Activated T-cell treated with anti-CD3 and anti-CD28 coated beads for 24 hours (primary cell): ENCODE measurements at places on chromosomes 3 and 15.

DNA sequence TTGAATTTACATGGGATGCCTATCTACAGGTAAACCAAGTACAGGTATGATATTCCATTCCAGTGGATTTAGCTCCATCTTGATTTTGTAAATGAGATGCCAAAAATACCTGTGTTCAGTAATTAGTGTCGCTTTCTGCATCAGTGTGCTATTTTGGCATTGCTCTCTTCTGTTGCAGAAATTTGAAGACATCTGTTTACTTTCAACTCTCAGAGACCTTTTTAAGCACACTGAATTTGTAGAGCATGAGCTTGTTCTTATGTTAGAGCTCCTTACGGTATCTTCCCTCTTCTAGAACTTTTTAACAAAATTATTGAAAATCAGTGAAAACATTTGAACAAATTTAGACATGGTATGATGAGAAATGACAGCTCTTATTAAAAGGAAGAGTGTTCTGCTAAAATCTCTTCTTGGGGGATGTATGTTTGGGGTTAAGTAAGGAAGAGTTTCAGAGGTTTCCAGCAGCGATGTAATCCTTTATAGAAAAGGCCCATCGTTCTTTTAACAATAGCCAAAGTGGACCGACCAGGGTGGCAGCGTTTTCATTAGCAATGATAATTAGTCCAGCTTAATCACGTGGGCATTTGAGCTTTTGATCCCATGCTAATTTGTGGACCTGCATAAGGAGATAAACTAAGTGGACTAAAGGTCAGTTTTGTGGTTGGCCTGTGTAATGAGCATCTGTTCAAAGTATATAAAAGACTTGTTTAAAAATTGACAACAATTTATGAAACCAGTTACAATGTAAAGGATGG, 385.4 kb downstream of the PTPRG start:
- no peak for DNase-seq

DNA sequence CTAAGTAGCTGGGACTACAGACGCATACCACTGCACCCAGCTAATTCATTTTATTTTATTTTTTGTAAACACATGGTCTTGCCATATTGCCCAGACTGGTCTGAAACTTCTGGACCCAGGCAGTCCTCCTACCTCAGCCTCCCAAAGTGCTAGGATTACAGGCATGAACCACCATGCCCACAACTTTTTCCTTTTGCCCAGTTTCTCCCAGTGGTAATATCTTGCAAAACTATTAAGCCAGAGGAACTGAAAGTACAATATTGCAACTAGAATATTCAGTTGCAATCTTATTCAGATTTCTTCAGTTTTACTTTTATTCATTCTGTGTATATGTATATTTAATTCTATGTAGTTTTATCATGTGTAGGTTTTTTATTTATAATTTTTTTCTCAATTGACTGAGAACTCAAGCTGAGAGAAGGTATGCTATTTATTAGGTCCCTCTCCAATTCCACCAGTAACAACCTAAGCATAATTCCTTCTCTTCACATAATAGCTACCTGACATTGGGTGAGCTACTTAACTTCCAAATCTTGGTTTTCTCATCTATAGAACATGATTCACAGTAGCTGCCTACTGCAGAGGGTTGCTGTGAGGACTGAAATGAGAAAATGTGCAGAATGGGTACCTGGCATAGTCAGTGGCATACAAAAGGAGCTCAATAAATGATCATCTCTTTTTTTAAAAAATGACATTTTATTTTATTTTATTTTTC, 30.8 kb downstream of the KLHL18 start:
- DNase-seq = no peak

DNA sequence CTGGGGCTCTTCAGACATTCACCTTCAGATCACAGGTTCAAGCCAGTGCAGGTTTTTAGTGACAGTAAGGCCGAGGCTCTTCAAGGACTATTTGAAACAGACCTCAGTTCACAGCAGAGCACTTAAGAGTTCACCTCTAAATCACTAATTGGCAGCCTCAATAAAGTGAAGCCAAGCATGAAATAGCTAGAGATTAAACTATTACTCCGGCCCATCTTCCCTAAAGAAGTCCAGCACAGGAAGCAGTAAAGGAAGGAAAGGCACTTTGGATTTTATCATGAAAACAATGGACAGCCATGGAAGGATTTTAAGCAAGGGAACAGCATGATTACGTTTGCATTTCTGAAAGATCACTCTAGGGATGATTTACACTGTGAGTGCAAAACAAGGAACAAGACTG, 27.6 kb upstream of the ARL6 start:
- no peak for DNase-seq

DNA sequence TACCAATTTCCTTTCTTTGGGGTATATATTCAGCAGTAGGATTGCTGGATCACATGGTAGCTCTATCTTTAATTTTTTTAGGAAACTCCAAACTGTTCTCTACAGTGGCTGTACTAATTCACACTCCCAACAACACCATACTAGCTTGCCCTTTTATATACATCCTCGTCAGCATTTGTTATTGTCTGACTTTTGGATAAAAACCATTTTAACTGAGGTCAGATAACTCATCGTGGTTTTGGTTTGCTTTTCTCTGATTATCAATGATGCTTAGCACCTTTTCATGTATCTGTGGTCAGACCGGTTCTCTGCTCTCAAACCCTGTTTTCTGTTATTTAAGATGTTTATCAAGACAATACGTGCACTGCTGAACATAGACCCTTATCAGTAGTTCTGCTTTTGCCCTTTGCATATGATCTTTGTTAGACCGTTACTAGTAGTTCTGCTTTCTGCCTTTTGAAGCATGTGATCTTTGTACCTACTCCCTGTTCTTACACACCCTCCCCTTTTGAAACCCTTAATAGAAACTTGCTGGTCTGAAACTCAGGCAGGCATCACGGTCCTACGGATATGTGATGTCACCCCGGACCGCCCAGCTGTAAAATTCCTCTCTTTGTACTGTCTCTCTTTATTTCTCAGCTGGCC, 474.3 kb downstream of the RSL24D1 start:
- no peak for DNase-seq

GRCh38 chr15:80761754-80762153, 17.4 kb upstream of the CEMIP start:
- no peak for DNase-seq

GRCh38 chr3:71208211-71209095, 375.1 kb downstream of the FOXP1 start:
- no peak for DNase-seq

GRCh38 chr15:68739390-68740080, 81.2 kb downstream of the ANP32A start:
- DNase-seq = no peak

DNA sequence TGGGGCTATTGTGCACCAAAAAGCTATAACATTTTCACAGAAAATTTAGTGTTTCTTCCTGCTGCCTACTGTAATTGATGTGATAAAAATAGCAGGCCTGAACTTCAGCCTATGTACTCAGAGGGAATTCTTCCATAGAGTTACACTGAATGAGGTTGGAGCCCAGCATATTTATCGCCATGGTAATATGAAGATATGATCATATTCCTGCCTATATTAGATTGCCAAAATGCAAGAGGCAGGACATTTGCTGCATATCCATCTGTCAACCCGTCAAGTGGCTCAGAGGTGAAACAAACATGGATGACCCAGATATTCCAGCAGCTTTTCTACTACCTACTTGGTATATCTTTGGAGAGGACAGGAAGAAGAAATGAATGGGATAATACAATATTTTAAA, 1150.6 kb downstream of the TBL1XR1 start:
- no peak for DNase-seq

- no peak for DNase-seq
Measured at GRCh38 chr15:70146162-70146561, 48.4 kb upstream of the TLE3 start.

DNA sequence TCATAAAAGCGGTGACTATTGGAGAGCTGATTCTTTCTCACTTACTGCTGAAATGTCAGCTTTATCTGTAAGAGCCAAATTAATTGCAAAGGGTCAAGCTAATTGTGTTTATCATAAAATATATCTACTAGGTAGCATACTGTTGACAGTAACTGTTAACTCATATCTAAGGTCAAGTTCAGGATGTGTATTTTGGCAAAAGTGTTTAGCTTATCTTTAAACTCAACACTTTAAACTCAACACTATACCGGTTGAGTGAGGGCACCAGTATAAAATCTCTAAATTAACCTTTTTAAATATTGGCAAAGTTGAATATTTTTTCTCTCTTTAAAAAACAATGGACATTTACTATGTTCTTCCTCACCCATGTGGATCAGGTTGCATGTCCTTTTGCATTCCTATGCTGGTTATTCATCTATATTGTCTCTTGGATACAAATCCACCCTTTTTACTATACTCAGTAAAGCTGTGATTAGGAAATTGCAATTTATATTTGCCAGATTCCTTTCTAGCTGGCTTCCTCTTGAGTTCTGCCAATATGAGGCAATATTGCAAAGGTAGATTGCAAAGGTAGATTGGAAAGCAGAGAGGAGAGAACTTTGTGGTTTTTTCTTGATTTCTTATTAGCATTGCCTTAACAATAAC, 344.6 kb upstream of the DCBLD2 start:
- DNase-seq = no peak

- DNase-seq = no peak
Measured at GRCh38 chr3:24965706-24966385, 462.2 kb upstream of the RARB start.

- DNase-seq = no peak
Measured at GRCh38 chr3:127034990-127035652, 52.2 kb downstream of the PLXNA1 start.

DNA sequence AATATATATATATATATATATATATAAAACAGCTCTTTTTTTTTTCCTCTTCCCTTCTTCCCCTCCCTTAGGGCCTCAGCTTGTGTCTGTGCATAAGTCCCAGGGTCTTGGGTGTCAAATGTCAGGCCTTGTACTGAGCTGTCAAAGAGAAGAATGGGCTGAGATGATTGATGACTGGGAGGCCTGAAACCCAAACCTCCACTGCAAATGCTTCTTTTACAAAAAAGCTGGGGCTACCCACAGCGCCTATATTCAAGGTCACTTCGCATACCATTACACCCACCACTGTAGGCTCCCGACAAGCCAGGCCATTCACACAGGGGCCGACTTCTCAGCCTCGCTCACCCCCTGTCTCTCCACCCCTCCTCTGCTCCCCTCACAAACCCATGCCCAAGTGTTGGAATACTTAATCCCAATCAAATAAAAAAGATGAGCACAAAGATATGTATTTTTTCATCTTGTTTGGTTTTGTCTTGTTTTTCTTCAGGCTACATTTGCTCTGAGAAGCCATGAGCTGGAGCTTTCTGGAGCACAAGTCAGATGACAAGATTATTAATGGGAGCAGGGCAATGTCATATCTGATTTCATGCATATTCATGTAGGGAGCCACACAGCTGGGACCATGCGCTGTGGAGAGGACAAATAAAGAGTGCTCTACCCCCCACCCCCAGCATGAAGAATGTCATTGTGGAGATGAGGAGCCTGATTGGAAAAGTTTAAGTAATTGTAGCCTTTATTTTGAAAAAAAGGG, 614.4 kb upstream of the NR2F2 start:
- DNase-seq = no peak

DNA sequence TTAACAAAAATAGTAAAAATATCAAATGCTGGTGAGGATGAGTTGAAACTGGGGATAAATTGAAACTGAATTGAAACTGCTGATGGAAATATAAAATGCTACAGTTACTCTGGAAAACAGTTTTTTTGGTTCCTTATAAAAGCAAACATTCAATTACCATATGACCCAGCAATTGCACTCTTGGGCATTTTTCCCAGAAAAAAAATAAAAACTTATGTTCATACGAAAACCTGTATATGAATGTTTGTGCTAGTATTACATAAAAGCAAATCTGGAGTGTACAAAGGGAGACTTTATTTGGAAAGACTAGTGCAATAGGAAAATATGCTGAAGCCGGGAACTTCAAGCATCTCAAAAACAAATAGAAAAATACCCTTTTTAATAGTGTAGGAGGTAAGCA, 857.9 kb upstream of the CADM2 start:
- no peak for DNase-seq

- DNase-seq = no peak
Measured at GRCh38 chr3:14605067-14605466, 46.5 kb upstream of the CCDC174 start.

DNA sequence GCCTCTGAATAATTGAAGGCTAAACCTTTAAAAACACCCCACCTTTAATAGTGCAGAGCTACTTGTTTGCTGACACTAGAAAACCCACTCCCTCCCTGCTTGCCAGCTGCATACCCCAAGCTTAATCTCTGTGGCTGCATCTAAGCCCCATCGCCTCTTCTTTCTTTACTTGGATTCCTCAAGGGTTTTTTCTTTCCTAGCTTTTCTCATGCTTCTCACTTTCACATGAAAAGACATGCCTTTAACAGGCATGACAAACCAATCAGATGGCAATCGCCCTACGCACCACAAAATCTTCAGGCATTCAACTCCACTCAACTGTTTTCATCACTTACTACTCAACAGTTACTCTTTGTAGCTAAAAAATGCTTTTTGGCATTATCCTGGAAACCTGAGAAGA, 77.5 kb downstream of the PLD1 start:
- no peak for DNase-seq

DNA sequence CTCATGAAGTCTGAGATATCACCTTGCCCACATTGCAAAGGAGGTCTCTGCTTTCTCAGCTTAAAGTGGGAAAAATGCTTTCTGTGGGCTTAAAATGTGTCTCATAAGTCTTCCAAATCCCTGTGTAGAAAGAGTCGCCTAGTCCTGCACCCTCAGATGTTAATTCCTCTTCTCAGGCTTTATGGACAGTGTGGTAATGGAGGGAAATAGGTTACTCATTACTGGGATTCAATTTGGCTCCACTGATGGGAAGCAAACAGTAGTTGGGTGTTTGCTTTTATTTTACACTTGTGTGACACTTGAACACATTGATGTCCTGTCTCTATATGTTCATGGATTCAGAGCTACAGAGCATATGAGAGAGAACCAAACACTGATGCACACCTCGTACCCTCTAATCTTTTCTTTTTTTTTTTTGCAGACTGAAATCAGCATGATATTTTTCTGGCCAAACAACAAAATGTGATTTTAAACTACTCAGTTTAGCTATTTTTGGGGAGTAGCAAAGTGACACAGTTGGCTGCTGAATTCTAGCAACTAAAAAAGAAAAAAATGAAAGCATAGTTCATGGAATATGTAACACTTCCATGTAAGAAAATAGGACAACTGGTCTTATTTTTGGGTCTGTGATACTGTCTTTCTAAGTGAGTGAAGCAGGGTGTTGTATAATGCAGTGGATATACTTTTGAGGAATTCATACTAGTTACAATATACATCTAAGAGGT, 8.6 kb downstream of the PTPRG start:
- no peak for DNase-seq

DNA sequence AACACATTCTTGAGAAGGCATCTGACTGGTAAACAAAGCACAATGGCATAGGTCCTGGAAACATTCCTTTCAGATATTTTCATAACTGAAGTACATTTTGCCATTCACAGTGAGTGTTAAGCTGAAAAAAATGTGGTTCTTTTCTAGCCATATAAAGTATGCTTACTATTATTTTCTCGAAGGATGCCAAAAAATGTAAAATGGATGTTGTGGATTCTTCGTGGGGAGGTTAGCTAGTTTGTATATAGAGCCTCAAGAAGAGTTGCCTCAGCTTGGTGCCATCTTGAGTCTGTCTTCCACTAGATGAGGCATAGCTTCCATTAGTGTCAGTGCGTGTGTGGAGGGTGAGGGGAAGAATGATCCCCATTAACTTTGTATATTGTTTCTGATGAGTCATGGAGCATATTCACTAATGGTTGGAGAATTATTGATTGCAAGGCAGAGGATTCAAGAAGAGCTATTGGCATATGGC, 4.1 kb downstream of the MBNL1 start:
- DNase-seq = no peak
